ENCODE measurements at places on chromosomes 1 and 21.
A peak's percentile ranks its signal among the peaks of the same experiment; 100 is the strongest.

GRCh38 chr1:53893999-53894636, at the start of gene DIO1:
Gene DIO1 (plus strand): TSS chr1:53894187. CDS start chr1:53894211, 24 bp downstream.
- DNase-seq, result no peak

DNA sequence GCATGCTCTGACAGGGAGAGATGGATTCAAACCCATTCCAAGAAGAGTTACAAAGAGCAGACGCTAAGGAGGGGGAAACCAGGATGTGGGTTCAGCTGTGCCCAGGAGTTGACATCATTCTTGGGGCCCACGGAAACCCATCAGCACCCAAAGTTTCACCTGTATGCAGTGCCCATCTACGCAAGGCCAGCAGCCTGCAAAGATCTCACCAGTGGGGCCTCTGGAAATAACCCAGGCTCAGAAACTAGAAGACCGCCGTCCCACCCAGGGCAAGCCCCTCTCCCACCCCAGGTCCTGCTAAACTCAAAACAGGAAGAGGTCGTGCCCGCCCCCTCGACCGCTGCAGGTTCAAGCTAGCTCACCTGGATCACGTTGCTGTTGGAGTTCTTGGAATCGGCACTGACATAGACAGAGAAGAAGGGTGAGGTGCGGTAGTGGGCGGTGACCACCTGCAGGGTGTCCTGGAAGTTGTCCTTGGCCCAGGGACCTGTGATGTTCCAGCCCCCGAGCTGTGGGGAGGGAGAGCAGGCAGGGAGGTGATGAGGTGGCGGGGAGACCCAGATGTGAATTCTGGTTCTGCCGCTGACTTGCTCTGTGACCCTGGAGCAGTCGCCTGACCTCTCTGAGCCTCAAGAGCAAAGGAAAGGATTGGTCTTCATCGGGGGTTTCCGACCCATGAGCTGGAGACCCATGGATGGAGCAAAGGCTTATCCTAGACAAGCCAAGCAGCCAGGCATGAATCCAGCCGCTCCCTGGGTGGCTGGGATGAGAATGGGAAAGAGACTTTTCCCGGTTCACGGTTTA, 31.7 kb downstream of the ECE1 start:
- DNase-seq, result no peak

DNA sequence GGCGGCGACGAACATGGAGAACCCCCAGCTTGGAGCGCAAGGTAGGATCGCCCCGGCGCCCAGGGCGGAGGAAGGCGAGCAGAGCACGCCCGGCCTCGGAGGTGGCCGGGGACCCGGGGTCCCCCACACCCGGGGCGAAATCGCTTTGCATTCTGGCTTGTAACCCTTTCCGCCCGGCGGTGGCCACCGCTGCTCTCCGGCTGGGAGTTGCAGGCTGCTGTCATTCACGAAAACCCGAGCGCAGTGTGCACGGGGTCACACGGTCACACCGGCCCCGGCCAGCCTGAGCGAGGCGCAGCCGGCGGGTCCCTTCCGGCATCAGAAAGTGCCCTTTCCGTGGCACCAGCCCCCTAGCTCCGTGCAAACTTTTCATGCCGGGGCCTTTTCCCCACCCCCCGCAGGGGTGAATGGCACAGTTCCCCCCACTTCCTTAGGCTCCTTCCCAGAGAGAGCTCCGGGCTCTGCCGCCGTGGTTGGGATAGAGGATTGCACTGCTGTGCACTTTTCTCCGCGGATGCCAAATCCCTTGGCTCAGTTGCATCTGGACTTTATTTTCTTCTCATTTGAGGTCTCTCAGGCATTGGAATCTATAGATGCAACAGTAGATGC, 802 bp downstream of the KAZN start:
- no peak for DNase-seq

DNA sequence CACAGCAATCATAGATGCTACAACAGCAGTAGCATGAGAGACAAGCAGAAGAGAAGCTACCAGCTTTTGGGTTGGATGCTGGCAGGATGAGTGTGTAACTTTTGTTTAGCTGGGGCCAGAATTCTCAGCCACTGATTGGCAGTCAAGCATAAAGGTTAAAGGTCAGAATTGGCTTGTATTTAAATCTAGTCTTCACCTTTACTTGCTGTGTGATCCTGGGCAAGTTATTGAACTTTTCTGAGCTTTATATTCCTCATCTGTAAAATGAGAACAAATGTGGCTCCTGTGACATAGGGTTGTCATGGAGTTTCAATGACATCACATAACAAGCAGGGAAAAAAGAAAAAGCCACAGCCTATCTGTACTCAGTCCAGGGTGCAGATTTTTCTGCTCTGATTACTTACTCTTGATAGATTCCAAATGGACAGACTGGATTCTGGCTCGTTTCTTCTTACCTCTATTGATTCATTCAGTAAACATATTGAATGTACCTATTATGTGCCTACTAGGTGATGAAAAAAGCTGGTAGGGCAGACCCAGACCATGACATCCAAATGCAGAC, 2.8 kb upstream of the AZIN2 start:
- no peak for DNase-seq

GRCh38 chr1:111212634-111213335, 12.3 kb upstream of the DENND2D start:
- no peak for DNase-seq

GRCh38 chr1:203149188-203149840, 21.8 kb downstream of the ADORA1 start:
- DNase-seq, result no peak

DNA sequence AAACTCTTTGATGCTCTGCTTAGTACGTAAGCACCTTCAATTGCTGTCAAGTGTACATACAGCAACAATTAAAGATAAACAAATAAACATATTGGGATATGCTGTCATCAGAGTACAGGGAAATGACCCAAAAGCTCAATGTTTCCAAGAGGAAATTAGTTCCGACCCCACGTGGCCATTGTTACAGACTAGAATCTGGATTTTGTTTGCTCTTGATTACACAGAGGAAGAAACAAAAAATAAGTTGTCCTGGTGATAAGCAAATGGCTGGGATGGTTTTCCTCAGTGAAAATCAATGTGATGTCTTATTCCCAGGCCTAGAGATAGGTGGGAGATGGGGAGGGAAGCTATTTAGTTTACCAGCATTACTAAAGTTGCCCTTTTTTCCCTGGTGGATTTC, 113.0 kb upstream of the UBE2U start:
- no peak for DNase-seq

DNA sequence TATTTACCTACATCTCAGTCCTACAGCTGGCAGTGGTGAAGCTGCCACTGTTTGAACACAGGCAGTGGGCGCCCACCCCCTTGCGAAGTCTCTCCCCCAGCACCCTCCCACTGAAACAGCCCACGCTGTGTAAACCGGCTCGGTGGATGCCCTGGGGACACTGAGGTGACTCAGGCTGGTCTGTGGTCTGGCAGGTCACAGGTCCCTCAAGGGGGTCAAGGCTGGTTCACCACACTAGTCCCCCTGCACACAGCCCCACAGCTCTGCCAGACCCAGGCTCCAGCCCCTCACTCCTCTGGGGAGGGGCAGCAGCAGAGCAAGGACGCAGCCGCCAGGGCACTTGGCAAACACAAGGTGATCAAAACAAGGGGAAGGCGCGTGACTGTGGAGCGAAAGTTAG, 7.6 kb downstream of the CHD5 start:
- no peak for DNase-seq

DNA sequence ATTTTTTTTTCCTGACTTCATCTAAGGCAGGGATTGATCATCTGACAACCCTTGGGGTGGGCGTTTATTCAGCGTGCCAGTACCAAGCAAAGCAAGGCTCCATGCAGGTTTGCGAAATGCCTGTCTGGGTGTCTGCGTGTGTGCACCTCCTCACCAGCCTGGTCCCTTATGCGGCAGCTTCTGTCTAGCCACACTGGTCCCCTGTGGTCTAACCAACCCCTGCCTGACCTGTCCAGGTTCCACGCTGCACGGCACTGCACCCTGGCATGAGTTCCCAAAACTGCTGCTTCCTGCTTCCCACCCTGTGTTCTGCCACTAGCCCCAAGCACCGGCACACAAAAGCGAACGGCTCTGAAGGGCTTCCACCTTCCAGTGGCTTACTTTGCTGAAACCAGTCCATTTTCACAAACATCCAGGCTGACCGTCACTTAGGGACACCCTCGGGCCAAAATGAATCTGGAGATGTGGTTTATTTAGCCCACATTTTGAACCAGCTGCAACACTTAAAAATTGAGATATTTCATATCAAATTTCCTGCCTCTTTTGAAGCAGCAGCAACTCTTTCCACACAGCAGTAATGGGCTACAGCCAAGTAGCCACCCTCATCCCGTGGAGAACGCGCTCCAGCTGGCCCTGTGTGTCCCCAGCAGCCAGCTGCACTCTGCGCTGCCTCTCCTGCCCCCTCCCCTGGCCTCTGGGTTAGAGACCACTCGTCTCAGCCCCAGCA, 55.7 kb downstream of the HLCS start:
- DNase-seq, result no peak

GRCh38 chr1:32339363-32339978, 3.4 kb upstream of the MARCKSL1 start:
- peak; percentile 57 for DNase-seq

- DNase-seq, result no peak
Measured at GRCh38 chr1:244792188-244792850, 43.1 kb upstream of the COX20 start.

DNA sequence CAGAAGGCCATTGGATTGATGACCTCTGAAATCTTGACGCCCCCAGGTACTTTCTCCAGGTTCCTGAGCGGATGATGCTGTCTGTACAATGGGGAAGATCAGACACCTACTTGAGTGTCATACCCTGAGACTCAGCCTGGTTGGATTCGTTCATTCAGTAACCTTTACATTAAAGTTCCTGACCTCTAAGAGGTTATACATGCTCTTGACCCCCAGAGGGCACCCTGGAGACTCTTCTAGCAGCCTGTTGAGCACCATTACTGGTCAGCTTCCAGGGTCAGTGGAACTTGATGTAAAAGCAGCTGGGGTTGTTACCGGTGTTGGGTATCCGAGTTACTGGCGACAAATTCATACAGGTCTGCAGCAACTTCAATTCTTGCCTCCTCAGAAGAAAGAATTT, 114.3 kb upstream of the ZNF678 start:
- DNase-seq, result no peak

GRCh38 chr1:221263831-221264767, 384.9 kb downstream of the HLX start:
- no peak for DNase-seq

GRCh38 chr1:23555986-23556634, 3.2 kb downstream of the ID3 start:
- DNase-seq, result no peak

DNA sequence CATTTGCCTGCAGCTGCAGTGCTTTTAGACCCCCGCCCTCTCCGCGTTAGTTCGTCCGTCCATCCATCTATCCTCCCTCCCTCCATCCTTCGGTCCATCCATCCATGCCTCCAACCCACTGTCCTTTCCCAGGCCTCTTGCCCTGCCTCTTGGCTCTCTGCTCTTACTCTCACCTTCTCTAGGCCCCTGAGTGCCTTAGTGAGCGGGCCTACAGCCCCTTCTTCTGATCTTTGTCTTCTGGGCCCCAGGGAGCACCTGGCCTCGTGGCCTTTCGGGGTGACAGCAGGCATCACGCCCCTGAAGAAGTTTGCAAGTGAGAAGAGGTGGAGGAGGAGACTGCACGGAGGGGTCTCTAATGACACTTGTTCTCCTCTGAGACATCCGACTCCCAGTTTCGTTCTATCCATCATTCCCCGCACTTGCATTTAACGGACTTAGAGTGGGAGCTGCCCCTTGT, 842 bp downstream of the ATXN7L2 start:
- DNase-seq, result no peak

GRCh38 chr1:67166196-67166595, at the start of gene IL23R:
Gene IL23R (plus strand): TSS chr1:67166454. CDS start chr1:67168121, 1,667 bp downstream.
- no peak for DNase-seq

DNA sequence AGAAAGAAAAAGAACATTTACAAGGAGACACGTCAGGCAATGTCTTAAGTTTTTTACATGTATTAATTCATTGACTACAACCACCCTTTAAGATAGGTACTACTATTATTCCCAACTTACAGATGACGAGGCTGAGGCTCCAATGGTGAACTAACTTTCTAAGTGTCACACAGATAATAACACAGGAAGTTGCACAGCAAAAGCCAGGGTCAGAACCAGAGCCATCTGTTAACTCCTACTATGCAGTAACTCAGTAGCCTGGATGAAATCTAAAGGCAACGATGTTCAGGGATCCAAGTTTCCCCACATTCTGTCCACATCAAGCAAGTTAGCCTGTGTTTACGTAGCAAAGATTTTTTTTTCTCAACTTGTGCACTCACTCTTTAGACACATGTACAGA, 371.7 kb downstream of the PTPRC start:
- DNase-seq, result no peak

GRCh38 chr21:25307489-25307888, 299.8 kb downstream of the MRPL39 start:
- no peak for DNase-seq

GRCh38 chr21:19535356-19535755, 1131.8 kb upstream of the TMPRSS15 start:
- DNase-seq, result no peak

DNA sequence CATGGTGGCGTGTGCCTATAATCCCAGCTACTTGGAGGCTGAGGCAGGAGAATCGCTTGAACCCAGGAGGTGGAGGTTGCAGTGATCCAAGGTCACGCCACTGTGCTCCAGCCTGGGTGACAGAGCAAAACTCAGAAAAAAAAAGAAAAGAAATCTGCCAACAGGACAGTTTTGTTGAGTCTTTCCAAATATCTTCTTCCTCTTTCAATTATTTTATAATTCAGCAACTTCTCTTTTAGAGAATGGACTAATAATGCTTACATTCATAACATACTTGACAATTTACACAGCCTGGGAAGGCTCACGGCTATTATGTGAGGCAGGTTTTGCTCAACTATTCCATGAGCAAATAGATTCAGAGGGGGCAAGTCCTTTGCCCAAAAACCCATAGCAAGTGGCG, 18.1 kb downstream of the CNR2 start:
- DNase-seq, result no peak

DNA sequence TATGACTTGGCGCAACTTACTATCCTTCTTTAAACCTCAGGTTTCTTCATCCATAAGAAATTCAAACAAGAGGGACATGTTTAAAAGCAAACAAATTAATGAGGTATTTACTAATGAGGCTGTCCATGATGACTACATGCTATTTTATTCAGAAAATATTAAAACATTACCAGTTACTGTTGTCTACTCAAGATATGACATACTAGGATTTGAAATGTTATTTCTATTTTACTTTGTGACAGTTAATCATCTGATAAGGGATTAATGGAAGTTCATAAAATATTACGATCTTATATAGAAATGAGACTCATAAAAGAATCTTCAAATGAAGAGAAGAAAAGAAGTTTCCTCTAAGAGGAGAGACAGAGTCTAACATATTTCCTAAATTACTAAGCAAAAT, 80.1 kb downstream of the SPATA6 start:
- no peak for DNase-seq

GRCh38 chr1:156384007-156384406, 15.0 kb downstream of the RHBG start:
- DNase-seq, result no peak

DNA sequence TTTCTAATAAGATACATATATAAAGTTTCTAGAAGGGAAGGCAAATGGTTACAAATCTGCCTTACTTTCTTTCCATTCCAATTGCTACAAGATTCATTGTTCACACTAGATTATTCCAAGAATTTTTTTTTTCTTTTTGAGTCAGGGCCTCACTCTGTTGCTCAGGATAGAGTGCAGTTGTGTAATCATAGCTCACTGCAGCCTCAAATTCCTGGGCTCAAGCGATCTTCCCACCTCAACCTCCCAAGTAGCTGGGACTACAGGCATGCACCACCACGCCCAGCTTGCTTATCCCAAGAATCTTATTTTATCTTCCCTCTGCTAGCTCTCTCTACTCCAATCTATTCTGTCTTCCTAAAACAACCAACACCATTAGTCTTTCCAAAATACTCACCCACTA, 81.8 kb downstream of the KIAA0319L start:
- DNase-seq, result no peak
